Hippocampal formation (tissue), 2 donors: ENCODE measurements at places on chromosomes 5 and 9.

DNA sequence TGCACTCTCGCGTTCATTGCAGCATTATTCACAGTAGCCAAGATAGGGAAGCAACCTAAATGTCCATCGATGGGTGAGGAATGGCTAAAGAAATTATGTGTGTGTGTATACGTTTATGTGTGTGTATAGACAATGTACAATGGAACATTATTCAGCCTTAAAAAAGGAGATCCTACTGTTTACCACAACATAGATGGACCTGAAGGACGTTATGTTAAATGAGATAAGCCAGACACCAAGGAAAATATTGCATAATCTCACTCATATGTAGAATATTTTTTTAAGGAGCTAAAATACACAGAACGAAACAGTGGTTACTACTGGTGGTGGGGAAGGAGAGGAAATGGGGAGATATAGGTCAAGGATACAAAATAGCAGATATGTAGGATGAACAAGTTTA is 2.4 kb downstream of the KIF2A start:
- DNase-seq = no peak

DNA sequence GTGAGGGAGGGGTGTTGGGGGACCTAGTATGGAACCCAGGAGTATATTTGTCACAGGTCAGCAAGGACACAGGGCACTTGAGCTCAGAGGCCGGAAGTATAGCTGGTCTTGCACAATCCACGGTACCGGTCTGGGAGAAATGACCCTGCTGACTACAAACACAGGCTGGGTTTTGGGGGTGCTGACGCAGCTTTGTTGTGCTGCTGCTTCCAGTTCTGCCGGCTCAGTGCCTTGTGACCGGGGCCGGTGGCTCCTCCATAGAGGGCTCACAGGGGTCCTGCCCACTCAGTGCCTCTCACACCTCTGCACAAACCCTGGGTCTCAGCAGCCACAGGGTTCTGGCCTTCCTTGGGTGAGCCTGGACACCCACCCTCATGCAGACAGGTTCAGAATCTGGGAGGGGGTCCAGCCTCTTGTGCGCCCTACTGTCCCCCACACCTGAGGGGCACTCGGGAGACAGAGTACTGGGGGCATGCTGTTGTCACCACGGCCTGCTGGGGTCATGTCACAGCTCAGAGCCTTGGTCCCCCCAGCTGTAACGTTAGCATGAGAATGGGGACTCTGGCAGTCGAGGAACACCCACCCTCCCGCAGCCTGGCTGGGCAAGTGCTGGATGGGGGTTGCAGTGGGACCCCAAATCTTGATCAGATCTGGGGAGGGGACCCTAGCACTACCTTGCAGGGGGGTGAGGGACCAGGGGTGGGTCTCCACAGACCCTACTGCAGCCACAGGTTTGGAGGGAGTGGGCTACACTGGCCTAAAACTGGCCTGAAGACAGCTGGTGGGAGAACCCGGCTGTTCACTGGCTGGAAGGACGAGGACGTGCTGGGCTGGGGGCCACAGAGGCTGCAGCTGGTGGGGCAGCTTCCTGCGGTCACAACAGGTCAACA is 17.7 kb downstream of the NINJ1 start:
- peak; percentile 35 for DNase-seq

- DNase-seq = no peak
Observed at GRCh38 chr9:35730486-35730854, 1.5 kb downstream of the TLN1 start.

- no peak for DNase-seq
Observed at GRCh38 chr5:154523709-154524108, 45.7 kb upstream of the HAND1 start.

GRCh38 chr5:80822640-80823039 is 137.5 kb upstream of the RASGRF2 start:
- DNase-seq = no peak

DNA sequence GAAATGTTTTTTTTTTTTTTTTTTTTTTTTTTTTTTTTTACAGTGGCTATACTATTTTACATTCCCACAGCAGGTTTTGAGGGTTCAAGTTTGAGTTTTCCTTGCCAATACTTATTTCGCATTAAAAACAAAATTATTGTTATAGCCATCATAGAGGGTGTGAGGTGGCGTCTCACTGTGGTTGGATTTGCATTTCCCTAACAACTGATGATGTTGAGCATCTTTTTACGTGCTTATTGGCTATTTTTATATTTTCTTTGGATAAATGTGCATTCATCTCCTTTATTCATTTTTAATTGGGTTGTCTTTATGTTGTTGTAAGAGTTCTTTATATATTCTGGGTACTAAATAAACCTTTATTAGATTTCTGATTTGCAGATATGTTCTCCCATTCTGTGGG is 18.9 kb upstream of the UBLCP1 start:
- no peak for DNase-seq

GRCh38 chr5:14767735-14768507 is 103.4 kb downstream of the OTULIN start:
- no peak for DNase-seq

- no peak for DNase-seq
Observed at GRCh38 chr9:91712811-91713210, 237.2 kb downstream of the ROR2 start.

DNA sequence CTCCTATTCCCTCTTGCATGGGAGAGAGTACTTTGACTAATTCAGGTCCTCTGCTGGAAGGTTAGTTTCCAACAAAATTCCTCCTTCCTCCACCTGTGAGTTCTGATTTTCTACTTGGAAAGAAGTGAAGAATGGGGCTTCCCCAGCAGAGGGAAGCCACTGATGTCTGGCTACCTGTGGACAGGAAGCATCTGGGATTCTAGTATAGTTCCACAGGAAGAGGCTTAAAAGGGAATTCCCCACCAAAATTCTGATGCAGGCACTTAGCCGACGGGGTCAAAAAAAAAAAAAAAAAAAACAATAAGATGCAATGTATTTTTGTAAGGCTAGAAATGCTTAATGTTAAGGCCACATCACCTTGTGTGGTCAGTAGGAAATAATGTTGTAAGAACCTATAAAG is 33.4 kb downstream of the PCDHGC5 start:
- no peak for DNase-seq

DNA sequence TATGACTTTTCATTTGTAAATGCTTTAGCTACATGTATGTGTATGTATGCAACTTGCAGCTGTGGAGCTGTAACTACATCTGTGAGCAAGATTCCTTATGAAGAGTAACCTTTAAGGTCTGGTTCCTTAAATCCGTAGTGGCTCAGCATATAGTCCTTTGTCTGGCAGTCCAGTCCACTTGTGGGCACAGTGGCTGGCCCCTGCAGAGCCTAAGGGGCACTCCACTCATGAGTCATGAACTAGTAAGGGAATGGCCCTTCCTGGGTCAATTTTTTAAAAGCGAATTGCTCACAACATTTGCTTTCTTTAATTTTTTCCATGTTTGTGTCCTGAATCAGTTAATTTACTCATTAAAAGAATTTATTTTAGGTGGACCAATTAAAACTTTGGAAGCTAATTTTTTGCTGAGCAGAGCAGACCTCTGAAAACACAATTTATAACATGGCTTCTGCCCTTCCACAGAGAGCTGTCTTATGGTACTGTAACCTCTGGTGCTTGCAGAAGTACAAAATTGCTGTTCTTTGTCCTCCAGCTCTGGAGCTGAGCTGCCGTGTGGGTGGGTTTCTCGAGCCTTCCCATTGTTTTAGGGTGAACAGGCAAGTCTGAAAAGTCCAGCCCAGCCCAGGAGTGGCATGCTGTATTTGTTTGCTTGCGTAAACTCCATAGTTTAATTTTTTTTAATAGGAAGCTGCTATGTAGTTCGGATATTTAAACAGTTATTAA is 110.1 kb downstream of the MVB12B start:
- no peak for DNase-seq

GRCh38 chr9:133950192-133950591 is 41.9 kb downstream of the VAV2 start:
- no peak for DNase-seq

GRCh38 chr9:128208946-128209669 is 5.9 kb downstream of the DNM1 start:
- DNase-seq = no peak

DNA sequence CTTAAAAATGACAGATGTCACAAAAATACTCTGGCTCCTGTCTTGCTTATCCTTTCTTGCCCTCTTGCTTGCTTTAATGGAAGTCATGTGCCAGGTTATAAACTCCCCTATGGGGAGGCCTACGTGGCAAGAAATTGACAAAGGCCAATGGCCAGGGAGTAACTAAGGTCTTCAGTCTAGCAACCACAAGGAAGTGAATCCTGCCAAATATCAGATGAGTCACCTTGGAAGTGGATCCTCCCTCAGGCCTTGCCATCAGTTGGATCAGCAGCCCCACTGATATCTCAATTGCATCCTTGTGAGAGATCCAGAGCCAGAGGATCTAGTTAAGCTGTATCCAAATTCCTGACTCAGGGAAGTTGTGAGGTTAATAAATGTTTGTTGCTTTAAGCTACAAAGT is 82.8 kb downstream of the CAAP1 start:
- no peak for DNase-seq

GRCh38 chr9:133708246-133709014 is 29.7 kb downstream of the SARDH start:
- no peak for DNase-seq

GRCh38 chr5:133694181-133694831 is 82.0 kb upstream of the FSTL4 start:
- DNase-seq = no peak

DNA sequence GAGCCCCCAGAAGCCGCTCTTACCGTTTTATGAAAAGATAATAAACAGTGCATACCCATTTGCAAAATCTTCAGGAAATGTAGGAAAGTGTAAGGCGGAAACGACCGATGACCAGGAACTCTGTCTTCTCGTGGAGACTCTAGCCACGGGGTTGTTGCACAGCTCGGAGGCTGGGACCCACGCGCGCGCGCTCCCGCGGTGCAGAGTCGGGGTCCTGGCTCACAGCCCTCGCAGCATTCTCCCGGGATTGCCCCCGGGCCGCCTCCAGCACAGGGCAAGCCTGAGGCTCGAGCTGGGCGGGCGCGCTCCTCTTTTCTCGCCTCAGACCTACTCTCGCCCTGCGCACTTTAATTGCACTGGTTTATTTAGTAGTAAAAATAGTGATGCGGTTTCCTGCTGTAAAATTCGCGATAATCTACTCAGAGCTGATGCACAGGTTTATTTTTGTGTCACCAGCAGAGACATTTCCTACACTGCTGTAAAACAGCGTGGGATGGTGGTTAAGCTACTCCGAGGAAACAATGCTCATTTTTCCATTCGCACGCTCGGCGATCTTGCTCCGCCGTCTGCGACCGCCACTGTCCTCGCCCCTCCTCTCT is 15.5 kb downstream of the TRIM7 start:
- no peak for DNase-seq

GRCh38 chr5:1374030-1374678 is 29.3 kb upstream of the CLPTM1L start:
- no peak for DNase-seq

- no peak for DNase-seq
Observed at GRCh38 chr5:167720676-167721260, 570.7 kb upstream of the WWC1 start.

DNA sequence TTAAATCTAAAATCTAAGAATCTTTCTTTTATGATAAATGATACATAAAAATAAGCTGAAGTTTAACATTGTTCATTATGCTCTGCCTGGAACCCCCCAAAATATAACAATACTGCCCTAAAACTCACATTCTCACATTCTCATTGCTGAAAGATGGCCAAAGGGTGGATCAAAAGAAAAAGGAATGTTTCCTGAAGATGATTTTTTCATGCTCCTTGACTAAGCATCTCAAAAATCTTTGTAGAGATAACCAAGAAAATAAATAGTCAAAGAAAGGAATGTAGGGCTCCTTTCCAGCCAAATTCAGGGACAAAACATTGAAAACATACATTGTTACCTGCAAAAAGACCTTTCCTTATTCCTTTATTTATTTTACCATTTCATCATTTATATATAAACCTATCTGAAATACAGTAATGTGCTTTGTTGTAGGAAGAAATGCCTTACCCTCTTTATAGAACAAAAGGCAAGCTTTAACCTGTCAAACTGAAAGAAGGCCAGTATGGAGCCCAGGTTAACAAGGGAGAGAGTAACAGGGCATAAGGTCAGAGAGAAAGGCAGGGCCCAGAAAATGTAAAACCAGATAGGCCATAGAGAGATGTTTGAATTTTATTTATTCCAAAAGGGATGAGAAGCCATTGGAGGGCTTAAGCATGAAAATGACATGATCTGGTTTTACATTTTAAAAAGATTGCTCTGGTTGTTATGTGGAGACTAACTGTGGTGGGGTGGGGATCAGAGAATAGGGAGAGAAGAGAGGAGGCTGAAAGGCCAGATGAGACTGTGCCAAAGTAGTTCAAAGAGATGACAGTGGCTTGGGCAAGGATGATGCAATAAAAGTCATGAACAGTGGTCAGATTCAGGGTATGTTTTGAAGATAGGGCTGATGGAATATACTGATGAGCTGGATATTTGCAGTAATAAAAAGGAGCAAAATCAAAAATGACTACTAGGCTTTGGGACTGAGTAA is 37.3 kb upstream of the CDK5RAP2 start:
- DNase-seq = no peak

DNA sequence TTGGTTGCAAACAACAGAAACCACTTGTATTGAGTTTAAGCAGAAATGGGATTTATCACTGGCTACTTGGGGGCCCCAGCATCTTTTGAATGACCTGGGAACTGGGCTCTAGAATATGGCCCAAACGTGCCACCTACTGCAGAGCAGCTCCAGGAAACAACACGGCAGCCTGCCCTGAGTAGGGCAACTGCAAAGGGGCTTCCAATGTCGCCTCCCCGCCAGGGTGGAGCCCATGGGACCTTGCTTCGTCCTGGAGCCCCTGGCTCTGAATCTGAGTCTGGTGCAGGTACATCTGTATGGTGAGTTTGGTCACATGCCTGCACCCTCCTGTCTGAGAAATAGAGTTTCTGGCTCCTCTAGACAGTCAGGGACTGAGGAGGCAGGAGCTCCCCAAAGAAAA is 38.6 kb downstream of the BOD1 start:
- no peak for DNase-seq

GRCh38 chr5:100566382-100567141 is 31.4 kb downstream of the FAM174A start:
- DNase-seq = no peak

- DNase-seq = no peak
Observed at GRCh38 chr9:110224583-110224982, 16.6 kb upstream of the C9orf152 start.

- DNase-seq = peak; percentile 33
Observed at GRCh38 chr9:134375430-134376385, 49.5 kb downstream of the RXRA start.

DNA sequence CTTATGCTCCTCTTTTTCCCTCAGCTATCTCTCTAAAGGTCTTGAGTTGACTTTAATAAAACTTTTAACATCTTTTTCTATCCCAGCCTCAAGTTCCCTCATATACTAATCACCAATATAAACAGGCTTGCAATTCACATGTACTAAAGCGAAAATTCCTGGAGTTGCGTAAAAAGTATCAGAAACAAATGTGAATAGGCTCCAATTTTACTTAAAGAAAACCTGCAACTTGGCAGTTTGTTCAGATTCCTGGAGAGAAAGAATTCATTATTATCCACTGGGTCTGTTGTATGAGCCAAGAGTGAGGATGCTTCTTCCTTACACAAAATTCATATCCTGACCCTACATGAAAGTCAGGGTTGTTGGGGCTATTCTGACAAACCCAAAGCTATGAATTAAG is 384.2 kb downstream of the DTWD2 start:
- no peak for DNase-seq
